ENCODE measurements at places on chromosomes 4 and X.

DNA sequence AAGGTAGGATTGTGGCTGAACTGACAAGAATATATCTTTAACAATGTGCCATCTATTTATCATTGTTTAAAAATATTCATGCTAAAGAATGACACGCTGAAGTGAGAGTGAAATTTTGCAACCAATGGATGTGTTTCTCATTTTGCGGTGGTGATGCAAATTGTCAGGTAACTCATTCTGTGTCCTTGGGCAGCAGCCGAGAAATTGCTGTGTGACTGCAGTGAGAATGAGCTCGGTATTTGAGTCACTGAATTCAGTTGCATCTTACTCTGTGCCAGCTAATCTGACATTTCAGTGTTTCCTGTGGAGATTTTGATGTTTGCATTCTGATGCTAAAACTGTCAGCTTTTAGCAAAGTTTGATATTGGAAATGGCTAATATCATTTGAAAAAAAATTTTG lies 28.1 kb downstream of the MCUB start:
- no peak for DNase-seq

DNA sequence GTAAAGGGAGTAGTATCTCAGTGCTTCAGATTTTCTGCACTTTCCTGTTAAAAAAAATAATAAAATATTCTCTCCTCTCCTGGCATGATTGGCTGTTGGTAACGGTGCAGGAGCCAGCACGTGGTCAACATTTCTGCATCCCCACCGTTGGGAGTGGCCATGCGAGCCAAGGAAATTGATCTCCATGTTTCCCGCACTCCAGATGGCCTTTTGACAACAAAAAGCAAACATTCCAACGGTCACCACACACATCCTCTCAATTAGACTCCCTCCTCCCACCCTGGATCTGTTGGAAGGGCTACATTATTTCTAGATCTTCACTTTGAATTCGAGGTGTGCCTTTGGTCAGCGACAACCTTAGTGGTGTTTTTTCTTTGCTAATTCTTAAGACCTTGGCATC lies 45.0 kb downstream of the STK32B start:
- DNase-seq, result no peak

- DNase-seq, result no peak
Observed at GRCh38 chr4:87108142-87108546, 112.3 kb downstream of the KLHL8 start.

DNA sequence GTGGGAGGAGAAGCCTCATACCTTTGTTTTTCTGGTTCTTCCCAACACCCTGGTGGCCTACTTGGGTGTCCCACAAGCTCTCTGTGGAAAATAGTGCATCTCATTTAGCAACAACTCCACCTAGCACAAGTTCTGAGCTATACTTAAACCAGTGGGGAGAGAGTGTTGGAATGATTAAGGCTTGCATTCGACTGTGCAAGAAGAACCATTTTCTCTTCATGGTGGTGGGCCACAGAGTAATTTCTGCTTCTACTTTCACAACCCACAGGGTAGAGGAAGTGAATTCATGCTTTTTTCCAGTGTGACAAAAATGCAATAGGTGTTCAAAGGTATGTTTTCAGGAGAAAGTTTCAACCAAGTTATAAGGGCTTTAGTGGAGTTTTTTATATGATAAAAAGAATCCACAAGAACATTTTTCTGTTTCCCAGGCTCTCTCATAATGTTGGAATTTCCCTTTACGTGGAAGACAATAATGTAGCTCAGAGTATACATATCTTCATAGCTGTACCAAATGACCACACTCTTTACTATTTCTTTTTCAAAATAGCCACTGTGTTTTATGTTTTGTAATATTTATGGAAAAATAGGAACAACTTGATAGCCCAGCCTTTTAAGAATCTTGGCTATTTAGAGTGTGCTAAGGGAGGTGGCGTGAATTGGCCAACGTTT lies 80.3 kb upstream of the HHIP start:
- no peak for DNase-seq

GRCh38 chrX:23557070-23557469 lies 110.2 kb upstream of the PRDX4 start:
- no peak for DNase-seq

DNA sequence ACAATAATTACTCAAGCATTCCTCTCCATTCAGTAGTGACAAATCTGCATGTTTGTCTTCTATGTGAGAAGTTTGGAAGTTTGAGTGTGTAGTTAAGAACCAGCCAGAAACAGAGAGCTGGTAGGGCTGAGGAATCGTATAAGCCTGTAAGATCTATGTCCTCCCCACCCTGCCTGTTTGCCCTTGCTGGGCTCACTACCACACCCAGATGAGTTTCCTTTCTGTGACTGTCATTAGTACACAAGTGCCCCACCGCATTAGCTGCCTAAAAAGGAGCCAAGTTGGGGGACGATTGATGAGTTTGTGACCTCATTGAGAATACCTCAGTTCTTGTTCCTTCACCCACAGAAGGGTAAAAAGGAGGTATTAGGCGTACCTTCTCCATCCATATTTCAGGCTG lies 28.3 kb downstream of the DOCK11 start:
- peak; percentile 76 for DNase-seq

GRCh38 chr4:29459926-29460325 lies 1260.2 kb upstream of the PCDH7 start:
- no peak for DNase-seq

DNA sequence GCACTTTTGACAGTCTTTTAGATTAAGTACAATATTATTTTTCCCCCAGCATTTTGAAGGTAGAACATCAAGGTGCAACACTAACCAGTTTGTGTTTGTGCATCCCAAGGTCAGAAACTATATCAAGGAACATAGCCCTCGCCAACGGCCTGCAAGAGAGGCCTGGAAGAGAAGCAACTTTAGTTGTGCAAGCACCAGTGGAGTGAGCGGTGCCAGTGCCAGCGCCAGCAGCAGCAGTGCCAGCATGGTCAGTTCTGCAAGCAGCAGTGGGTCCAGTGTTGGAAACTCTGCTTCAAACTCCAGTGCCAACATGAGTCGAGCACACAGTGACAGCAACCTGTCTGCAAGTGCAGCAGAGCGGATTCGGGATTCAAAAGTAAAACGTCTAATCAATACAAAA lies 21.7 kb downstream of the FAM199X start:
- DNase-seq, result no peak

GRCh38 chrX:102883491-102883890 lies 53.6 kb upstream of the RAB40AL start:
- no peak for DNase-seq

DNA sequence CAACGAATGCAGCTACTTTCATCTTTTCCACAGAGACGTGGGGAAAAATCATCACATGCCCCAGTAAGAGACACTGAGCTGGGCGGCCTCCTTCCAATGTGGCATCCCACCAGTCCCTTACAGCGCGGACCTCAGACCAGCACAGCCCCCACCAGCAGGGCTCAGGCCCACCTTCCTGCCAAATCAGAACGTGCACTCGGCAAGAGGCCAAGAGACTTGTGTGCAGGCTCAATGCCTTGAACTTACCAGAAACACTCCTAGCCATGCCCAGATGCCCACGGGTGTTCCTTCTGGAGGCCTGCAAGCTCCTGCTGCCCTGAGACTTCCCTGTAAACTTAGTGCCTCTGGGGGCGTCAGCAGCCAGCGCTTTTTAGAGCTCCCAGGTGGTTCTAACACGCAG lies 31.2 kb downstream of the WDR1 start:
- no peak for DNase-seq

DNA sequence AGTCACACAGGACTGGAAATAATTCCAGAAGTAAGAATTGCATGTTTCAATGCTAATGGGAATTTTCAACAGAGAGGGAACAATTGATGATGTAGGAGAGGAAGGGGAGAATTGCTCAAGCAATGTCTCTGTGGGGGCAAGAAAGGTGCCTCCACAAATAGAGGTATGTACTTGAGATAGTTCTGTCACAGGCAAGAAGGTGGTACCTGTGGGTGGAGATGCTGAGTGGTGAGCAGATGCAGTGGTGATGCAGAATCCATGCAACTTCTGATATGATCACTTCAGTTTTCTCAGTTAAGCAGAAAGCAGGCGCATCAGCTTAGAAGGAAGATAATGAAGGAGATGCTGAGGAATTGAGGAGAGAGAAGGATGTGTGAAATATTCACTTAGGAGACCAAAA lies 55.1 kb upstream of the SEC24B start:
- DNase-seq, result no peak

- DNase-seq, result no peak
Observed at GRCh38 chrX:54798137-54798536, at the start of gene ITIH6. Gene ITIH6, minus strand, starts transcription at chrX:54798255. Its CDS starts 45 bp downstream, at chrX:54798210.

- DNase-seq, result no peak
Observed at GRCh38 chr4:54587107-54587891, 70.5 kb upstream of the KIT start.

DNA sequence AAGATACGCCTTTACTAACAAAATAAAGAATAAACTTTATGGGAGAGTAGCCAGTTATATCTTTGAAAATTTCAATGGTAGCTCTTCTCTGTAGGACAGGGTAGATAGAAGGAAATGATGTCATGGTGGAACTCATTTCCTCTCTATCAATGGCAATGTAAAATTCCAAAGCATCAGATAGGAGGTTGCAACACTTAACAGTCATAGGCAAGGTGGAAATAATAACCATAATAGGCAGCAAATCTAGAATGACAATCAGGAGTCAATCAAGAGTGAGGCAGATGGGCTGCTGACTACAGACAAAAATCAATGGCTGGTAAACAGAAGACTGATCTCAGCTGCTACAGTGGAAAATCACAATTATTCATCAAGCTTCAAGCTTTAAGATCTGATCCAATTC lies 53.9 kb upstream of the TET2 start:
- DNase-seq, result no peak

DNA sequence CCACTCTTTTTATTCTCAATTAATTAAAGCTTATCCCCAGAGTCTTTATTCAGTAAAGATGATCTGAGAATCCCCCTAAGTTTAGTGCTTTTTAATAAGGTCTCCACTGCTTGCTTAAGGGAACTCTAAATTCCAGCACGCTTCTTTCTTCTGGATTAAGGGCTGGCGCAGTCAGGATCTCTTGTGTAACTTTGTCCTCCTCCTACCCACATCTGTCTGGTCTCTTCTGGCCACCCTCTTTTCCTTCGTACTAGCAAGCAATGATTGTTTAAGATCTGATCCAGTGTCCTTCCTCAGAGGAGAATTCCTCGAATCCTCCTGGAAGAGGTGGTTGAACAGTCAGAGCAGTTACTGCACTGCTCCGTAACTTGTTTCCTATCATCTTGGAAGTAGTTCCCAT lies 14.0 kb upstream of the PAQR3 start:
- no peak for DNase-seq

GRCh38 chrX:110055616-110056015 lies 52.7 kb downstream of the TMEM164 start:
- DNase-seq, result no peak

DNA sequence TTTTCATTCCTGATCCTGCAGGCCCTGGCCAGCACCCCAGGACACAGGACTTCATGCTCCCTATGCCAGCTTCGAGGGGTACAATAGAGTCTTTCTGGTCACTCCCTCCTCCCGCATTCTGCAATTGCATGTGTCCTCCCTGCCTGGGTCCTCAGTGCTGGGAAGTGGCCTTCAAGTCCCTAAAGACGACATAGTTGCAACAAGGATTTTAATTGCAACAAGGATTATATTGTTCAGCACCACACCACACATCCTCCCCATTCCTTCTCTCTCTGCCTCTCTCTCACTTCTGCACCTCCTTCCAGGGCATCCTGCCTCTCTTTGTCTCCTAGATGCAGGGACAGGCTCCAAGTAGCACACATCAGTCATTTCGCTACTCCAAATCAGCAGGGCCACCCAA lies 25.5 kb downstream of the SCD5 start:
- DNase-seq, result no peak

DNA sequence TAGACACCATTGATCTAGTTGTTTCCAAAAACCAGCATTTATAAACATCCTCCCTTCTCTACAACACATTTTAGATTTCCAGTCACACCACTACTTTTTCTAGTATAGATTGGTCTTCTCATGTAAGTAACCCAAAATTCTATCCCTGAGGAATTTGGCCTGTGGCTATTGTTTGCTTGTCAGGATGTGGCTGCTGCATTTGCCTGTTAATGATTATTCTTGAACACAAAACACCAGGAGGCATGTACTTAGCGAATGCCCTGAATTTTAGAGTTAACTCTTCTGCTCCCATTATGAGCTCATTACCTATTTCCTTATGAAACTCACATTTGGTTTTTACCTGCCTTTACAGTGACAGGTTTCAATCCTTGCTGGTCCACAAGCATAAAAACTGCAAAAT lies 102.0 kb upstream of the FSTL5 start:
- no peak for DNase-seq

DNA sequence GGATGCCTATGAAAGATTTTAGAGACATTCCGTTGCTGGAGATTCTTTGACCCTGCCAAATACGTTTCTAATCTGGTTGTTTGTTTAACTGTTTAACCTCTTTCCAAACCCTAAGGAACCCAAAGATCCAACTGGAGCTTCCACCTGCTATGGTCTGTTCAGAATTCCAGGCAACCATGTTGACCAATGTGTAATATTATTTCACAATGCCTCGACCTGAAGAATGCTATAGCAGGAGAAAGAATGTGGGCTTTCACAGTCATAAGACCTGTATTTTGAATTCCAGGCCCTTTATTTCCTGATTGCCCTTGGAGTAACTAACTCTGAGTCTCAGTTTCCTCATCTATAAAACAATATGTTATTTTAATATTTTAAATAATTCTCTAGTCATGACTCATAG lies 90.8 kb downstream of the COL25A1 start:
- no peak for DNase-seq

Measured in CD4-positive, alpha-beta T cell treated with Interleukin-17A for 1 hour (primary cell).